ENCODE measurements at places on chromosomes 7 and 10.

- no peak for DNase-seq
Observed at GRCh38 chr7:82019551-82020475, 250.0 kb upstream of the HGF start.

DNA sequence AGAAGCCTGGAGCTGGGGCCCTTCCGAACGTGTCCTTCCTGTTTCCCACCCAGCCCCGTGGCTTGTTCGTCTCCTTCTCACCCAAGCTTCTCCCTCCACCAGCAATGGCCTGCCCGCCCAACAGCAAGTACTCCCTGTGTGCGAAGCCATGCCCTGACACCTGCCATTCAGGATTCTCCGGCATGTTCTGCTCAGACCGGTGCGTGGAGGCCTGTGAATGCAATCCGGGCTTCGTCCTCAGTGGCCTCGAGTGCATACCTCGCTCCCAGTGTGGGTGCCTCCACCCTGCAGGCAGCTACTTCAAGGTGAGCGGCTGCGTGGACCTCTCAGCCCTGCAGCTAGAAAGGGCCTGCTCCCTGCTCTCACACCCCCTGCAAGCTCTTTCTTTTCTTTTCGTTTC, 31.9 kb downstream of the ZAN start:
- DNase-seq: no peak

GRCh38 chr10:98309366-98310355, 41.7 kb upstream of the LOXL4 start:
- DNase-seq: no peak

- no peak for DNase-seq
Observed at GRCh38 chr10:15539262-15539661, 168.2 kb upstream of the FAM171A1 start.

DNA sequence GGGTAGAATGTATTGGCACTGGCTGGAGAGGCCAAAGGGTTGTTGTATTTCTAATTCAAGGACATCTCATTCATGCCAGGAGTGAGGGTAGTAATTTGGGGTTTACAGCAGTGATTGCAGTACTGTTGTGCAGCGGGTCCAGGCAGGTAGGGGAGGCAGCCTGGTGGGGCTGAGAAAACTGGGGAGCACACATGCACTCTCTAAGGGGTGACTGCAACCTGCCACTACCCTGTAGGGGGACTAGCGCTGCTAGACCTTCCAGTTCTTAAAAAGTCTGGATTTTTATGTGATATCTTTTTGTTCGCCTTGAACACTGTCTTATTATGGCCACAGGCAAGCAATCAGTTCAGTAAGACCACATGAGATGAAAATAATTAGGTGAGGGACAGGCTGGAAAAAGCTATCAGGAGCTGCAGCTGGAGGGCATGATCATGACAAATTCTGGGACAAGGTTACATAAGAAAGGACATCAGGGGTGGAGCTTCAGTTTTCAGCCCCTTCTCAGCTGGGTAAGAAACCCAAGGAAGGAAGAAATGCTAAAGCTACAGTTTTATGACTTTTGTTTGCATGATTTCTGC, 149.0 kb downstream of the ARHGAP21 start:
- DNase-seq: no peak

DNA sequence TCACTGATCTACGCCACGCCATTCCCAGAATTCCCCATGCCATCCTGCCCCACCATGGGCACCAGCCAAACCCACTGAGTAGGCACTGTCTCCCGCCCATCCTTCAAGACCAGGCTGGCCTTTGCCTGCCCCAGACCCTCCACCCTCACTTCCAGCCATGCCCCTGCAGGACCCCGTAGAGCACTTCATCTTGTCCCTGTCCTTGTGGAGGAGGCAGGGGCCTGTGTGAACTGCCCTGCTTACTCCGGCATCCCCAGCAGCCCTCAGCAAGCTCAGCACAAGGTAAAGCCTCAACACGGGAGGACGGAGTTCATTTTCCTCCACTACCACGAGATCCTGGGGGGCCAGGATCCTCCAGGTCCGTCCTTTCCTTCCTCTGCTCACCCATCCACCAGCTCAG, 577.7 kb downstream of the PTPRN2 start:
- no peak for DNase-seq
